Progenitor cell of endocrine pancreas (in vitro differentiated cells): ENCODE measurements at places on chromosomes 4 and X.
A peak's percentile ranks its signal among the peaks of the same experiment; 100 is the strongest.

GRCh38 chr4:71774136-71774535 is 9.7 kb downstream of the GC start:
- H3K4me3 ChIP-seq: no peak overlapping the region
- H3K27me3 ChIP-seq: no peaks in the 10 kb centered on the region

GRCh38 chr4:185020863-185021761 is 2.8 kb downstream of the HELT start:
- H3K27ac ChIP-seq: no peak overlapping the region
- no peak for DNase-seq
- H3K36me3 ChIP-seq: no peaks in the 10 kb centered on the region
- peaks cover 13% of the 10 kb centered on the region for H3K4me1 ChIP-seq
- peak overlapping the region; percentile 1 for H3K4me3 ChIP-seq

GRCh38 chr4:17082186-17082585 is 183.7 kb upstream of the LDB2 start:
- H3K27me3 ChIP-seq: no peaks in the 10 kb centered on the region
- H3K36me3 ChIP-seq: no peaks in the 10 kb centered on the region
- no peak for DNase-seq
- H3K4me3 ChIP-seq: no peak overlapping the region
- no peak overlapping the region for H3K27ac ChIP-seq

DNA sequence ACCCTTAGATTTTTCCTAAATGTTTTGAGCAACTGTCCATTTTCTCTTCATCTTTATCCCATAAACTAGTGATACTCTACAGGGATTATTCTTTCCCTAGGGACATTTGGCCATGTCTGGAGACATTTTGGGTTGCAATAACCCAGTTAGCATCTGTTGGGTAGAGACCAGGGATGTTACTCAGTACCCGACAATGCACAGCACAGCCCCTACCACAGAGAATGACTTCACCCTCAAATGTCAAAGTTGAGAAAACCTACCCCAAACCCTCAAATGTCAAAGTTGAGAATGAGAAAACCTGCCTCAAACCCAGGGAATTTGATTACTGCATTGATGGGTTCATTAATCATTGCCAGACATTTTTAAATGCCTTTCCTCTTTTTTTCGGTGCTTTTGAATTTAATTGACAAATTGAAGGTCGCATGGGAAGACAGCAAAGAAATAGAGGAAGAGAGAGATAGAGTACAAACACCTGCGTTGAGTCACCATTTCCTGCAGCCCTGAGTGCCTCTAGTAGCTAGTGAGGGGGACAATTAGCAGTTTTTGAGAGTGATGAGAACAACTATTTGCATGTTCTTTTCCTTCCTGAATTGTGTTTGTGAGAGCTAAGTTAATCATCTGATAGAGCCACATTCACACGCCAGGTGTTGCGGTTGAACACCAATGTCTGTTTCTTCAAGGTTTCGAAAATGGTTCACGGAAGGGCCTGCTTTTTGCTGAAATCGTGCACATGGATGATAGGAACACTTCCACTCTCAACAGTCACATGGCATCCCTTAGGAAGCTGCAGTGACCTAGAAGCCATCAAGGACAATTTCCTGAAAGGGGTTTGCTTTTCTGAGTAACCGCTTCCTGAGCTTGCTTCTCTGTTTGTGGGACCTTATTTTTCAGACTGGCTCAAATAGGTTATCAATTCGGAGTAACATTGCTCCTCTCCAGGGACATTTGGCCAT is 203.9 kb upstream of the VCX3A start:
- H3K4me3 ChIP-seq: no peak overlapping the region
- no peaks in the 10 kb centered on the region for H3K4me1 ChIP-seq
- no peak overlapping the region for H3K27ac ChIP-seq
- H3K36me3 ChIP-seq: no peaks in the 10 kb centered on the region
- no peaks in the 10 kb centered on the region for H3K27me3 ChIP-seq
- no peak for DNase-seq

GRCh38 chr4:183966371-183966770 is 61.3 kb downstream of the STOX2 start:
- H3K27ac ChIP-seq: no peak overlapping the region
- peaks cover 23% of the 10 kb centered on the region for H3K4me1 ChIP-seq
- H3K36me3 ChIP-seq: no peaks in the 10 kb centered on the region
- no peak for DNase-seq
- H3K4me3 ChIP-seq: no peak overlapping the region
- no peaks in the 10 kb centered on the region for H3K27me3 ChIP-seq

GRCh38 chr4:30716681-30717207 is 3.4 kb upstream of the PCDH7 start:
- H3K4me1 ChIP-seq: peaks cover 18% of the 10 kb centered on the region
- DNase-seq: no peak
- H3K27me3 ChIP-seq: peaks cover 21% of the 10 kb centered on the region
- peak overlapping the region; percentile 82 for H3K4me3 ChIP-seq
- H3K27ac ChIP-seq: peak overlapping the region; percentile 94

DNA sequence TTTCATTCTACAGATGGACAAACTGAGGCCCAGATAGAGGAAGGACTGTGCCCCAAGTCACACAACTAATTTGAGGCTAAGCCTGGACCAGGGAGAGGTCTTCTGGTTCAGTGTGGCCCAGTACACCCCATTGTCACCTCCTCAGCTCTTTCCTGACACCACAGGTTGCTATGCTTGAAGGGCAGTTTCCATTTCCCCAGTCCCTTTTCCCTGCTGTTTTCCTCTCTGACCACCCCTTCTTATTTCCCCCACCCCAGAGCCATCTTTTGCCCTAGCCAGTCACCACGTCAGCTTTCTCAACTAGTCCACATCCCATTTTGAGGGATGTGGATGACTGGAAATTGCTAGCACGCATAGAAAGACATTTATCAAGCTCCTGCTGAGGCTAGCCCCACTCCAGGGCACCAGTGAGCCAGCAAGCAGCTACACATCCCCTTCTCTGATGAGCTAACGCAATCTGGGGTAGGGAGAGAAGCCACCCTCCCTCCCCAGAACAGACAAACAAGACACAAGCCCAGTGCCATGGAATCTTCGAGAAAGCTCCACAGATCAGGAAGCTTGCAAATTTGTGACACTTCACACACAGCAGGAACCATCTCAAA is 1.3 kb downstream of the GABRE start:
- peaks cover 46% of the 10 kb centered on the region for H3K27me3 ChIP-seq
- DNase-seq: no peak
- peak overlapping the region; percentile 29 for H3K4me3 ChIP-seq

- no peaks in the 10 kb centered on the region for H3K27me3 ChIP-seq
- peaks cover 6% of the 10 kb centered on the region for H3K4me1 ChIP-seq
- H3K4me3 ChIP-seq: peak within 1 kb of the TSS; percentile 82
- DNase-seq: peak; percentile 68
- H3K27ac ChIP-seq: peak within 1 kb of the TSS; percentile 49
Observed at GRCh38 chrX:107000013-107000515, at the start of gene MORC4. Gene MORC4, minus strand, starts transcription at chrX:107000212. Its CDS starts 243 bp downstream, at chrX:106999969.

DNA sequence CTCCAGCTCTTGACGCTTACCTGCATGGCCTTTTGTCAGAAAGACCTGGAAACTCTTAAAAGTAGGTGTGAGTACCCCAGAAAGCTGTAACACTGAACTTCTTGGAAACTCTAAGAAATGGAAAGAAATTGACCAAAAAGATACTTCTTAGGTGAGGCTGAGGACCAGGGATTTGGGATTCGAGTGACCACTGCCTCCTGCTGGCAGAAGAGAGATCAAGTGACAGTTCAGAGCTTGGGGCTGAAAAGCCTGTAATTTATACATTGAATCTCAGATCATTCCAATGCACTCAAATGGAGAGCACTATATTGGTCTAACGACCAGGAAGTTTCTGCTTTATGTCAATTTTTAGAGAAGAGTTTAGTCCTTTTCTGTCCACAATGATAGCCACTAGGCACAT is 204.6 kb downstream of the PDGFRA start:
- H3K27me3 ChIP-seq: no peaks in the 10 kb centered on the region
- peaks cover 7% of the 10 kb centered on the region for H3K4me1 ChIP-seq
- no peak for DNase-seq
- no peaks in the 10 kb centered on the region for H3K36me3 ChIP-seq

GRCh38 chrX:13939741-13940597 is 89.7 kb downstream of the GEMIN8 start:
- DNase-seq: no peak
- H3K27me3 ChIP-seq: no peaks in the 10 kb centered on the region
- peaks cover 1% of the 10 kb centered on the region for H3K4me1 ChIP-seq
- peak overlapping the region; percentile 12 for H3K27ac ChIP-seq
- H3K4me3 ChIP-seq: peak overlapping the region; percentile 73

GRCh38 chr4:103375278-103375677 is 177.1 kb upstream of the CENPE start:
- no peaks in the 10 kb centered on the region for H3K4me1 ChIP-seq
- H3K4me3 ChIP-seq: no peak overlapping the region
- peaks cover 2% of the 10 kb centered on the region for H3K36me3 ChIP-seq

DNA sequence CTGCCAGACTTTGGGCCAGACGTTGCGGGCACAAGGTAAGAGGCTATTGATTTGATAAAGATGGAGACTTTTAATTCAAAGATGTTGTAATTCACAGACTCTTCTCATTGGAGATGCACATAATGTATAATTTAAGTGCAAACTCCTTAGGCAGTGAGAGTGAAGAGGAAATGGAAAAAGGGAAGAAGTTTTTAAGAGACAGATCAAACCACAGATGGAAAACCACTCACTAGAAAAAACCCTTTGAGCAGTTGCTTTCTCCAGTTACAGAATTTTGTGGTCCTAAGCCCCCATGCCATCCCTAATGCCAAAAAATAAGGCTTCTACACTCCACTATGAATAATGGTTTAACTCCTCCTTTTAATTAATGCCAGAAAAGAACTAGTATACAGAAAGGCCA is 977.1 kb upstream of the PRKX start:
- no peaks in the 10 kb centered on the region for H3K27me3 ChIP-seq
- no peak overlapping the region for H3K4me3 ChIP-seq
- H3K36me3 ChIP-seq: no peaks in the 10 kb centered on the region
- no peak overlapping the region for H3K27ac ChIP-seq
- no peak for DNase-seq

- no peak overlapping the region for H3K27ac ChIP-seq
- no peaks in the 10 kb centered on the region for H3K4me1 ChIP-seq
- H3K27me3 ChIP-seq: no peaks in the 10 kb centered on the region
- no peak for DNase-seq
- H3K4me3 ChIP-seq: no peak overlapping the region
- no peaks in the 10 kb centered on the region for H3K36me3 ChIP-seq
Observed at GRCh38 chrX:116111497-116111896, 59.0 kb upstream of the AGTR2 start.

DNA sequence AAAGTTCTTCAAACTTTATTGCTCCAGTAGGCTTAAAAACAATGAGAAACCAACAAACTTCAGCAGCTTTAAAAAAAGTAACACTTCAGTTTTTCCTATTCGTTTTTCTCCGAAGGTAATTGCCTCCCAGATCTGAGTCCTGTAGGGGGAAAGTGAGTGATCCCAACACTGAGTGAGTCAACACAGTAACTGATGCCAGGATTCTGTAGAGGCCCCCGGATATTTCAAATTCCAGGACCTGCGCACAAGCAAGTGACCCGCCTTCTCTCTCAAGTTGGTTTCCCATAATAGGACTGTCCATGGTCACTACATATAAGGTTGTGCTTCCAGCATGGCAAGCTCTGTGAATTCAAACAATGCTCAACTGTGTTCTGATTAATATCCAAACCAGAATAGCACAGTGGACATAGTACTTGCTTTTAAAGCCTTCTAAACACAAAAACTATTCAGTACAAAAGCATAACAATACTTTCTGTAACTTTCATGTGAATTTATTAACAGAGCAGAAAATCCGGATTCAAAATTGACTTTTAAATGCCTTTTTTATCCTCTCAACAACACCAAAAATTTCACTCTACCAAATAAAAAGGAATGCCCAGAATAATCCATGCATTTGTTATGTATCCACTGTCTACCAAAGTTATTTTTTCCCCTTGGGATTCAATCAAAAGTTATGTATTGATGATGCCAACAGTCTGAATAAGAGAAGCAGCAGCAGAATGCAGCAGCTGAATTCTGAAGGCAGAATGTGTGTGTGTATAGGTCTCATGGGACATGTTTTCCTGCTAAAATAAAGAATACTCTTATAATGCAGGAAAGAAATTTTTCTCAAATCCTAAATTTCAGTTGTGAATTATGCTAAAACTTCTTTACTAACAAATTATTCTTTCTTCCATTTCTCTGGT is at the start of gene DMD:
DMD (minus strand) TSS at position 194 of the 905 bp plus-strand sequence. CDS start 237 bp downstream, outside the sequence.
- no peaks in the 10 kb centered on the region for H3K27me3 ChIP-seq
- H3K27ac ChIP-seq: no peak within 1 kb of the TSS
- H3K36me3 ChIP-seq: no peaks in the 10 kb centered on the region
- H3K4me1 ChIP-seq: peaks cover 6% of the 10 kb centered on the region
- no peak for DNase-seq

- no peaks in the 10 kb centered on the region for H3K4me1 ChIP-seq
- no peaks in the 10 kb centered on the region for H3K36me3 ChIP-seq
- H3K4me3 ChIP-seq: no peak overlapping the region
- H3K27me3 ChIP-seq: no peaks in the 10 kb centered on the region
- no peak for DNase-seq
Observed at GRCh38 chr4:103410386-103410785, 212.2 kb upstream of the CENPE start.

DNA sequence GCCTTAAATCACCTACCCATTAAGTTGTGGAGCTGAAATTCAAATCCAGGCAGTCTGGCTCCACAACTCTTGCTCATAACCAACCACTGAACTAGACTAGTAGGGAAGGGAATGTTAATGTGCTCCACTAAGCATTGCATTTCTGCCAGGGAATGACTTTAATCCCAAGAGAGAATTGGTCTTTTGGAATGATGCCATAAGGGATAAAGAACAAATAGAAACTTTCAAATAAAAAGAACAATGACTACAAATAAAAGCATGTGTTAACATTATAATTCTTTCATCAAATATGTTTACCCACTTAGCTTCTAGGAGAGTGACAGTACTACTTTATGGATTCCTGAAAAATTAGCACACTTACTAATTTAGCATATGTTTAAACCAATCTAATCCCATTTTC is 905.9 kb downstream of the CENPC start:
- H3K27me3 ChIP-seq: no peaks in the 10 kb centered on the region
- H3K4me1 ChIP-seq: no peaks in the 10 kb centered on the region
- DNase-seq: no peak
- no peaks in the 10 kb centered on the region for H3K36me3 ChIP-seq
- H3K4me3 ChIP-seq: no peak overlapping the region
- no peak overlapping the region for H3K27ac ChIP-seq

- no peak for DNase-seq
- no peaks in the 10 kb centered on the region for H3K27me3 ChIP-seq
- H3K36me3 ChIP-seq: no peaks in the 10 kb centered on the region
- no peaks in the 10 kb centered on the region for H3K4me1 ChIP-seq
- H3K27ac ChIP-seq: no peak overlapping the region
Observed at GRCh38 chr4:99824070-99824599, 7.5 kb downstream of the DAPP1 start.

GRCh38 chrX:154815274-154815818 is 10.1 kb upstream of the MPP1 start:
- H3K27me3 ChIP-seq: no peaks in the 10 kb centered on the region
- DNase-seq: no peak
- H3K36me3 ChIP-seq: no peaks in the 10 kb centered on the region
- no peak overlapping the region for H3K27ac ChIP-seq
- H3K4me3 ChIP-seq: no peak overlapping the region
- H3K4me1 ChIP-seq: no peaks in the 10 kb centered on the region
